ENCODE measurements at places on chromosomes 13 and 19.

DNA sequence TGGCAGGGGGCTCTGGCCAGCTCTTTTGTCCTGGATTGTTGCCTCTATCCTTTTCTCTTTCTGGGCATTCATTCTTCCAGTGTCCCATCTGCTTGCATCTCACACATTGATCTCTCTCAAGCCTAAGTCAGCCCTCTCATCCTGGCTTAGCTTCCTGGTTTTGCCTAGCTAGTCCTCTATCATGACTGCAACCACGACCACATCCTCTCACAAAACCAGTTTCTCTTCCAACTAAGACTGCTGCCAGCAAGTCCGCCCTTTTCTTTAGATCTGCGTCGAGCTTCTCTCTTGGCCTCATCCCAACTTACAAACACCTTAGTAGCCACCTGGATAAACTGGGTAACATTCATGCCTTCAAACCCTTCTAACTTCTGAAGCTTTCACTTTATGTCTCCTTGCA lies 212.2 kb upstream of the HTR2A start:
- DNase-seq: no peak

DNA sequence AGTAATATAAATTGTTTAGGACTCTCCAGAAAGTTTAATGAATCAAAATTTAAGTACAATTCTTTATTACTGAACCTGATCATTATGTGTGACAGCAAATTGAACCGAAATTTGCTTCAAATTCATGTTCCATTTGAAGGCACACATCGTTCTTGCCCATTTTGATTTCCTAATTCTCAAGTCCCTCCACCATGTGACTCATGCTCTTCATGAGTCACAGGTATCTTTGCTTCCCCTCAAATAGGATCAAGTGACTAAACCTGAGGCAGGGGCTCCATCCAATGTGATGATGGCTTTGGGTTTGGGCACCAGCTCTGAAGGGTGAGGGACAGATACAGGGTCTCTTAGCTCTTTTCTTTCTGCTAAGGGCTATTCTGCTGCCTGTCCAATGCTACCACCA lies 86.1 kb downstream of the THSD1 start:
- no peak for DNase-seq

DNA sequence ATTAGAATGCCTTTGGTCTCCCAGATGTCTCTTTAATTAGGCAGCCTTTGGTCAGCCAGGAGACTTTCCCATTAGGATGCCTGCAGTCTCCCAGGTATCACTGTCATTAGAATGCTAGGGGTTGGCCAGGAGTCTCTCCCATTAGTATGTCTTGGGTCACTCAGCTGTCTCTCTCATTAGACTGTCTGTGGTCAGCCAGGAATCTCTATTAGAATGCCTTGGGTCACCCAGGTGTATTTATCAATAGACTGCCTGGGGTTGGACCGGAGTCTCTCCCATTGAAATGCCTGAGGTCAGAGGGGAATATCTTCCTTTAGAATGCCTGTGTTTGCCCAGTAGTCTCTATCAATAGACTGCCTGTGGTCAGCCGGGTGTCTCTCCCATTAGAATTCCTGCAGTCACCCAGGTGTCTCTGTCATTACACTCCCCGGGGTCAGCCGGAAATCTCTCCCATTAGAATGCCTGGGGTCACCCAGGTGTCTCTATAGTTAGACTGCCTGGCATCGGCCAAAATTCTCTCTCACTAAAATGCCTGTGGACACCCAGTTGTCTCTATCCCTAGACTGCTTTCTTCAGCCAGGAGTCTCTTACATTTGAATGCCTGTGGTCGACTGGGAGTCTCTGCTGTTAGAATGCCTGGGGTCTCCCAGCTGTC lies 1460.3 kb downstream of the UQCRFS1 start:
- DNase-seq: no peak

GRCh38 chr19:10876459-10877240 lies 5.3 kb downstream of the CARM1 start:
- no peak for DNase-seq

- no peak for DNase-seq
Observed at GRCh38 chr13:95317039-95317989, 16.1 kb upstream of the ABCC4 start.

- DNase-seq: no peak
Observed at GRCh38 chr19:54684527-54684926, 21.7 kb downstream of the LILRB4 start.

All from stimulated activated CD8-positive, alpha-beta memory T cell treated with anti-CD3 and anti-CD28 coated beads, Interleukin-12 subunit alpha, Interleukin-12 subunit beta, amount 100 ng/mL, for 1 hour (primary cell).